ENCODE measurements at places on chromosomes 12 and 14.
A peak's percentile ranks its signal among the peaks of the same experiment; 100 is the strongest.

GRCh38 chr12:46744283-46744682, 81.5 kb downstream of the SLC38A4 start:
- no peak for DNase-seq

- no peak for DNase-seq
Measured at GRCh38 chr14:93712079-93712837, 76.0 kb downstream of the PRIMA1 start.

DNA sequence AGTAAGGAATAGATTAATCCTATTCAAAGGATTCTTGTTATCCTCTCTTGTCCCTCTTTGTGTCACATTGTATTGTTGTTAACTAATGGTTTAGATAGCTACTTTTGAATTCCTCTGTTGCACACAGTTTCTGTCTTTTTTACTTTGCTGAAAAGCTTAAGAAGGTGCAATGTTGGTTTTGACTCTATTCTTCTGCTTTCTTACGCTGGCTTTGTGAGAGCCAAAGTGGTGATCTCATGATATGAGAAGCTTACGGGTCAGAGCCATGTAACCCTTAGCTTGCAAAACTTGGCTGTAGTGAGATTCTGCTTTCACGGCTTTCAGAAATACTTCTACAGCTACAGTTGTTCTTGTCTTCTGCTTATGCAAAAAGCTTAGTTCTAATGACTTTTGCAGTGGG, 239.7 kb downstream of the TRHDE start:
- DNase-seq = peak; percentile 16

GRCh38 chr12:1842183-1842904, 22.0 kb downstream of the LRTM2 start:
- no peak for DNase-seq

- no peak for DNase-seq
Measured at GRCh38 chr12:54521293-54522060, 23.9 kb downstream of the NCKAP1L start.

DNA sequence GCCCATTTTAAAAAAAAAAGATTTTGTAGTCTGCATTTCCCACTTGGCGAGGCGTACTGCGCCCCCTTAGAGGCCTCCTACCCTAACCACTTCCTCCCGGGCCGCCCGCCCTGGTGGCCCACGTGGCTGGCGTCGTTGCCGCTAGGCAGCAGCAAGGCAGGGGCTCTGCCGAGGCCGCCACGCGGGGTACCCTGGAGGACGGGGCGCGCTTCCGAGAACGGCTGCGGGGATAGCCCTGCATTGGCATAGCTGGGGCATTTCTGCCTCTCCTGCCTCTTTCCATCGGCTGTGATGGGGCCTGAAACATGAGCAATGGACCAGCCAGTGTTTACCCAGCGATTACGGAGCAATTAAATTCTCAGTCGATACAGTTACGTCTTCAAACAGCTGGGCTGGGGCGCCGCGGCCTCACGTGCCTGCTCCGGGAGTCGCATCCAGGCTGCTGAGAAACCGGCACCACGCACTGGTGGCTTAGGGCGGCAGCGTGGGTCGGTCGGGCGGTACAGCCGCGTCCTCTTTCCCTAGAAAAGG, 38.0 kb downstream of the IQSEC3 start:
- no peak for DNase-seq

GRCh38 chr12:20101046-20101445, 267.3 kb upstream of the PDE3A start:
- DNase-seq = no peak

DNA sequence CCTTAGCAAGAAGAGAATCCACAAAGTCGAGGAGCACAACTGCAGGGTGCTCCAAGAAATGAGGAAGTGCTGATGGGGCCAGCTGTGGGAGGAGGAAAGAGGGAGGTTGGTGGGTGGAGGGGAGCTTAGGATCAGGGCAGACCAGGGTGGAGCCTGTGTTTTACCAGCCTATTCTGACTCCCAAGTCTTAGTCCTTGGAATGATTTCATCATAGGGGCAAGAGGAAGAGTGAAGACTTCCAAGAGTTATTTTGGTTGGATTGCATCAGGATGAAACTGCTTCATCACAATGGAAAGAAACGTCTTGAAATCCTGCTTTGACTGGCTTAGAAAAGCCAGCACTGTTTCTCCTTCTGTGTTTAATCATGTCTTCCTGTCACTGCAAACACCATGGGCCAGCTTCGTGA, 194.0 kb downstream of the DPF3 start:
- no peak for DNase-seq

DNA sequence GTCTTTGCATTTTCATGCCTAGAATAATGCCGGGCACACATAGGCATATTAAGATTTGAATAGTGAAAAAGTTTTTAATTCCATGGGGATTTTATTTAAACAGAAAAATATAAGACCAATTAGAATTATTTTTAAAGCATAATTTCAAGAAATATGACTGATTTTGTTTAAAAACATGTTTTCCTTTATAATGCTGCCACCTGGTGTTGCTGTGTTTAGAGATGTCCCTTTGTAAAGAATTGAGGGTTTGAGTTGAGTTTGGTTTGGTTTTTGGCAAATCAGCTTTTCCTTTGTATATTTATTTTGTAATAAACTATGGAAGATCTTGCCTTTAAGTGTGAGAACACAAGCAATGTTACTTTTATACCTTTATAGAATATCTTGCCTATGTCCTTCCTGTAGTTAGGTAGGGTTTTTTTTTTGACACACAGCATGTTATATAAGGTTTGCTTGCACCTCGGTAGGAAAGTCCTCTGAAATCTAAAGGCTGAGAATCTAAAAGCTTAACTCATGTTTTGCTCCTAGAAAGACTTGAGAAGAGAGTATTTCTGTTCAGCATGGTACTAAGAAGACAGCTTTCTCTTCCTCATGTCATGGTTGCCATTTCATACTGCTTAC, 31.4 kb upstream of the SNAPC1 start:
- no peak for DNase-seq

GRCh38 chr12:72264548-72265175, 7.5 kb upstream of the TRHDE start:
- no peak for DNase-seq

- no peak for DNase-seq
Measured at GRCh38 chr12:31783996-31784645, 55.3 kb upstream of the AMN1 start.

- DNase-seq = no peak
Measured at GRCh38 chr12:66755727-66756395, 77.0 kb upstream of the GRIP1 start.

DNA sequence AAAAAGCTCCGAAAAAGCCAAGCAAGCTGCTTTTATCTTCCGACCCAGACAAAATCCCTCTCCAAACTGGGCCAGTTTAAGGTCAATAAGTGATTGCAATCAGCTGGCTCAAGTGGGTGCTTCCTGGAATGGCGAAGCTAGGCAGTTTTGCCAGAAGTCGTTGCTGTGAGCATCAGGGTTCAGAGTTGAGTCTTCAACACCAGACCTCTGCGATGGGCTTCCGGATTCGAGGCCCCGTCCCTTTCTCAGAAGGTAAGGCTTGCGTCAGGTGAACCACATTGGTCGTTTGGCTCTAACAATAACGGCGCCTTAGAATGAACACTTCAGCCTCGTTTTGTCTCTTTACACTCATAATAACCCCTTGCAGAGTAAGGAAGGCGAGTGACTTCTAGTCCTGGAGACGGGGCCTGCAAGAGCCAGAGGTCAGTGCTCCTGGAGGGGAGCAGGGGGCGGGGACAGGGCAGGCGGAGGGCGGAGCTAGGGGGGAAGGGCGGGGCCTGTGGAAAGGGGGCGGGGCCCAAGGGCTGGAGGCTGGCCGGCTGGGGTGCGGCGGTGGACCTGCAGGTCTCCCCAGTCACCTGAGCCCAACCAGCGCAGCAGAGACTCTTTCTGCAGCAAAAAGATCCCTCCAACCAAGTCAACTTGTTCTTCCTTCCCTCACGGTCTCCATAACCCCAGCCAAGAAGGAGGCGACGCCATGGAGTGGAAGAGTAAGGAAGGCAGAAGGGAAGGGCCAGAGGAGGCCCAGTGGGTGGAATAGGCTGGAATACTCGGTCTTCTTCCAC, 34.0 kb upstream of the NFYB start:
- DNase-seq = no peak

- DNase-seq = no peak
Measured at GRCh38 chr12:117572755-117573154, 211.3 kb upstream of the NOS1 start.

DNA sequence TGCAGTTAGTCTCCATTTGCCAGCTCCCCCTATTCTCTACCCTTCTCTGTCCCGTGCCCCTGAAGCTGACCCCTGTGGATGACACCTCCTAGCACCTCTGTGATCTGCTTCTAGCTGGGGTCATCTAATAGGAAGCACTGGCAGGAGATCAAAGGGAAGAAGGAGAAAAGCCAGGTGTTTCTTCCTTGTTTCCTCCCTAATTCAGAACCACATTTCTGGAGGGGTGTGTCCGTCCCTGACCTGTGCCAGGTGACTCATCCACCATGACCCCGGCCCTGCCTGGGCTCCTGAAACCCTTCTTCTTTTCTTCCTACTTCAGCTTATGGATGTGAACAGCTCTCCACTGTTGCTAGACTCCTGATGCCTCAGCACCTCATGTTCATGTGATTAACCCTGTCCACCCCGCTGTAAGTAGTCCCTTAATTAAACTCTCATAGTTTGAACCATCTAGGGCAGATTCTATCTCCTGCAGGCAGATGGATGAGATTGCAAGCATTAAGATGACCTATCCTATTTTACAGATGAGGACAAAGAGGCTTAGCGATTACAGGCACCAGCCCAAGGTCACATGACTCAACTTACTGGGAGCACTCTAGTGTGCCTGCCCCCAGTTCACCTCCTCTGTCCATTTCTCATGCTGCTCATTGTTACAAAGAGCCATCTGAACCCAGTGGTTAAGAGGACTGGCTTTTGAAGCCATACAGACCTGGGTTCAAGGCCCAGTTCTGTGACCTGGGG, 770.5 kb downstream of the MED13L start:
- no peak for DNase-seq

- DNase-seq = no peak
Measured at GRCh38 chr12:78968226-78968625, 103.7 kb downstream of the SYT1 start.

GRCh38 chr12:106187155-106187789, 48.5 kb upstream of the NUAK1 start:
- DNase-seq = no peak

DNA sequence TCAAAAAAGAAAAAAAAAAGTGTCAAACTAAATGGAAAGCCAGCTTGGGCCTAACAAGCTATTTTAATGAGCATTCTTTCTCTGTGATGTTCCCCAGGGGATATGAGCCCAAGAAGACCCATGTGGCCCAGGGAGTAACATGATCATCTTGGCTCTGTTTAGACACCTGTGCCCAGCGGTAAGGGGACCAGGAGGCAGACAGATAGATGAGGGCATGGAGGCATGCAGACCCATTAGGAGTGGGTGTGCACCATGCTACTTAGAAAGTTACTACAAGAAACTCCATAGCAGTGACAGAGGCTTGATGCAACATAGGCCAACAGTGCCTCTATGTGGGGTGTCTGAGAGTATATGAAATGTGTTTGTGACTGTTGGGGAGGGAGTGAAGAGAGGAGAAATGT, 3.1 kb upstream of the CREBL2 start:
- no peak for DNase-seq

- DNase-seq = no peak
Measured at GRCh38 chr12:96020314-96021003, 14.9 kb downstream of the LTA4H start.

- peak; percentile 67 for DNase-seq
Measured at GRCh38 chr12:116434155-116435011, 124.8 kb upstream of the MAP1LC3B2 start.

DNA sequence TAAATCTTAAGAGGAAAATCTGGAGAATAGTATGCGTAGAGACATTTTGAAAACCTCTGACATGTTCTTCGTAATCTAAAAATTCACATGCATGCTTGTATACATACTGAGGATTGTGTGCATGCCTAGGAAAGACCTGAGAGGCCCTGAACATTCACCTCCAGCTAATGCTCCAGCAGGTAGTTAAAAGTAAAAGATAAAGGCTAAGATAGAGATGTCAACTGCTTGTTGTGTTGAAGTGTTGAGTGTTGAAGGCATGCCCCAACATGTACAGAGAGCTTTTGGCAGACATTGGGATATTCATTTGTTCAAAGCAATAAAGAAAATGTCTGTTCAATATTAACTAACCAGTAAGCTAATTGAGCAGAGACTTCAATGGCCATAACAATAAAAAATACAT, 118.6 kb upstream of the SYT1 start:
- no peak for DNase-seq

DNA sequence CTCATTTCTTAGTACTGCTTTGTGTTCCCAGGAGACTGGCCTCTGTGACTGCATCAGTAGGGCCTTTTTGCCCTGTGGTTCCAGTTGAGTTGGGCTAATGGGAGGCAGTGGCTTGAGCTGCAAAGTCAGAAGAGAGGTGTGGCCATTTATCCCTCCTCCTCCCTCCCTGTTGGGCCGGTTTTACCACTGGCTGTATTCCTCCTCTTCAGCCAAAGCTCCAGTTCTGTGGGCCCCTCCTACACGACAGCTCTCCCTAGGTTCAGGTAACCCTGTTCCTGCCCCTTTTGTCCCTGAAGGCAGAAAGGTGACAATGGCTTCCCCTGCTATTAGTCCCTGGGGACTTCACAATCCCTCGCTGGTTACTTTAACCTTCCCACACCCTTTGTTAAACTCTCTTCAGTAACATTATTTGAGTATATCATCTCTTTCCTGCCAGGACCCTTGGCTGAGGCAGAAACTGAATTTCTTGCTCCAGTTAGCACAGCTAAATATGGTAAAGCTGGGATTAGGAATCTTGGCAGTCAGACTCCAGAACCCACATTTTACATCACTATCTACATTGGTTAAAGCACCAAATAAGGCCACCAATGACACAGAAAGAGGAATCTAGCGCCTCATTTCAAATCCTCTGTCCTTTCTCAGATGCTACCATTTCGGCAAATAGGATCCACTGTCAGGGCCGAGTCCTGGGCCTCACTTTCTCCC, 121.9 kb upstream of the SLC35F4 start:
- DNase-seq = no peak

GRCh38 chr12:27164330-27165040, 79.6 kb upstream of the STK38L start:
- no peak for DNase-seq

DNA sequence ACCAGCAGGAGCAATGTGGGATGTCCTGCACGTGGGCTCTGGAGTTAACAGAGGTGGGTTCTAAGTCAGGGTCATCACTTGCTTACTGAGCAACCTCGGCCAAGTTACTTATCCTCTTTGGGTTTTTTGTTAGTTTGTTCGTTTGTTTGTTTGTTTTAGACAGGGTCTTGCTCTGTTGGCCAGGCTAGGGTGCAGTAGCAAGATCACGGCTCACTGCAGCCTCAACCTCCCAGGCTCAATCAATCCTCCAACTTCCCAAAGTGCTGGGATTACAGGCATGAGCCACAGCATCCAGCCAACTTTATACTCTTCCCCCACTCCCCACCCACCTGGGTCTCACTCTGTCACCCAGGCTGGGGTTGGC, 78.4 kb downstream of the SETD3 start:
- DNase-seq = no peak

Data from AG04449 (cell line).